ENCODE measurements at places on chromosomes 11 and 22.

GRCh38 chr11:120339394-120339890, 3.2 kb downstream of the ARHGEF12 start:
- DNase-seq = peak; percentile 83

- DNase-seq = no peak
Observed at GRCh38 chr22:26565181-26565580, 24.8 kb downstream of the TPST2 start.

DNA sequence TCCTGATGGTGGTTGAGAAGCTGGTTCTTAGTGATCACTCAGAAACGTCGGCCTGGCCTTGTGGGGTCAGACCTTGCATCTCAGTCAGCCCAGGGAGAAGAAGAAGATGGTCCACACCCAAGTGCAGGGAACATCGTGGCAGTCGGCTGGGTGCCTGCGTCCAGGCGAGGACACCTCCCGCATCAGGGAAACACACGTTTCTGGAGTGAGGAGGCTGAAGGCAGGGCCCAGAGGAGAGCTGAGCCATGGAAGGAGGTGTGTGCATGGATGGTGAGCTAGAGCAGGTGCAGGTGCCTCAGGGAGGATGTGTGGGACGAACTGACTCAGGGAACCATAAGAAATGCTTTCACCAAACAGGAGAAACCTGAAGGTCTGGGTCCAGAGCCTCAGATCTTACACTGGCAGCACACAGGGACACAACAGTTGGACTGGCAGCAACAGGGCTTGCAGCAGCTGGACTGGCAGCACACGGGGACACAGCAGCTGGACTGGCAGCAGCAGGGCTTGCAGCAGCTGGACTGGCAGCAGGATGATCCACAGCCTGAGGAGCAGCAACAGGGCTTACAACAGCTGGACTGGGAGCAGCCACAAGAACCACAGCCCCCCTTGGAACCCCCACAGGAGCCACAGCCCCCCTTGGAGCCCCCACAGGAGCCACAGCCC, 632 bp downstream of the KRTAP5-2 start:
- no peak for DNase-seq

- DNase-seq = no peak
Observed at GRCh38 chr11:31827455-31828206, 16.5 kb upstream of the PAX6 start.

GRCh38 chr11:38155856-38156255, 1557.8 kb upstream of the RAG2 start:
- DNase-seq = no peak

DNA sequence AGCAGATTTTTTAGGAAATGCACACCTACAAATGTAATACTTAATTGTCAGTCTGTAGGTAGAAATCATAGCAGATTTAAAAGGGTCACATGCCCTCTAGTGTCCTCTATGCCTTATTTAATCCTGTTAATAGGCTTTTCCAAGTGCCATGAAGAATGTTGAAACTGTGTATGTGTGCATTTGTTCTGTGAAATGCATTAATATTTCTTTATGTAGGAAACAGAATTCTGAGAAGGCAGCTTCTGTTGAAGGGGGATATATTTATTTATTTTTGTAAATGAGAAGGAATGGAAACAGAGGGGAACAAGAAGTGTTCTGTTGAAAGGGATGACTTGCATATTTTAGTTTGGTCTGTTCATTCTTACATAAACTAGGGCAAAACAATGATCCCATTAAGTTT, 51.0 kb downstream of the SVIP start:
- no peak for DNase-seq

- DNase-seq = no peak
Observed at GRCh38 chr11:37688456-37688855, 1090.4 kb upstream of the RAG2 start.

DNA sequence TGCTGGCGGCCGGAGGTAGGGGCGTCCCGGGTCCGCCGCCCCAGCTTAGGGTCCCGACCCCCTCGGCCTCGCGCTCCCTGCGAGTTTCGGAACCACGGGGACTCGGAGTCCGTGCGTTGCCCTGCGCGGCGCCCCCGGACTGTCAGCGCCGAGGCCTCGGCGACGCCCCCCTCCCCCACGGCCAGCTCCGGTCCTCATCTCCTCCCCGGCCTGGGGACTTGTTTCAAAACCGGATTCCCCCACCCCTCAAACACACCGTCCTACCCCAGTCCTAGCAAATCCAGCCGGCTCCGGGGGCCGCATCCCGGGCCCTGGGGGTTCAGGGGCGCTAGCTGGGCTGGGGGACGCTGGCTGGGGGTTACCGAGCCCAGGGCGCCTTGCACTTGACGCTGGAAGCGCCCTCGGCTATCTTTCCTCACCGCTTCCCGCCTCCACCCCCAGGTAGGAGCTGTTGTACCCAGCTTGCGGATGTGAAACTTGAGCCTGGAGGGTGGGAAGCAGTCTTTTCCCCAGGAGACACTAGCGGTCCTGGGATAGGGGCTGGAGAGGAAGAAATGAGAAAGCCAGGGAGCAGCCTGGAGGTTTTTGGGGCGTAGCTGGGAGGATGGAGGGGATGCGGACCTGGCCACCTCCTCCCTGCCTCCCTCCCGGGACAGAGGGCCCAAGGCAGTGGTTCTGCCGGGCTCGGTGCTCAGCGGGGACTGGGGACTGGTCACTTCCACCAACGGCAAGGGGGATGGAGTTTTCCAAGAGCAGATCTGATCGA, 550 bp downstream of the FBLN1 start:
- DNase-seq = no peak

DNA sequence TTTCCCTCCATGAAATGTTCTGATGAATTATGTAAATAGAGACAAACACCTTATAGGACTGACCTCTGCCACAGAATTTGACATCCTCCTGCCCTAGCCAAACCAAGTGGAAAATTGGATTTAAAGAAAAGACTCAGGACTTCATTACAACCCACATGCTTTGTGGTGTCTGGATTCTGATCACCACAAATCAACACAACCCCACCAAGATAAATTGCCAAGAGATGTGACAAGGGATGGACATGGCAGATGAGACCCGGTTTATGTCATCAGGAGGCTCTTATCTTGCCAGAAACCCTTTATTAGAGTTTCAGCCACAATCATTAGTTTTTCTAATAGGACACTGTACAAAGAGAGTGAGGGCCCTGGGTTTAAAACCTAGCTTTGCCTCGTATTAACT, 57.9 kb upstream of the SLC6A5 start:
- no peak for DNase-seq

- DNase-seq = no peak
Observed at GRCh38 chr22:24437741-24438328, 10.4 kb downstream of the ADORA2A start.

- no peak for DNase-seq
Observed at GRCh38 chr22:50229370-50229769, 15.5 kb downstream of the TUBGCP6 start.

GRCh38 chr11:12798609-12799011, 124.4 kb downstream of the TEAD1 start:
- DNase-seq = no peak

DNA sequence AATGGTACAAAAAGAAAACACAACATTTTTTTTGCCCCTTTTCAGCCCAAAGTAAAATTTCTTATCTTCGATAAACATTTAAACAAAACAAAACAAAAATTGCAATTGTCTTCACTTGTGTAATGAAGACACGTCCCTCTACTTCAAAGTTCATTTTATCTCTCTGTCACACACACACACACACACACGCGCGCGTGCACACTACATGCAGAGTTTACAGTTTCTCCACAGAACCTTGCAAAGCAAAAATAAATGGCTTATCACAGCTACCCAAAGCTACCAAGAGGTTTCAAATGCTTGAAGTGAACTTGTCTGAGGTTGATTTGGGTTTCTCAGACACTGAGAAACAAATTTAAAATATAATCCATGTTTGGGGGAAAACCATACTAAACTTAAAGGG, 72.3 kb downstream of the ETS1 start:
- no peak for DNase-seq

- peak; percentile 94 for DNase-seq
Observed at GRCh38 chr11:1262172-1263006, 39.5 kb downstream of the MUC5B start.

DNA sequence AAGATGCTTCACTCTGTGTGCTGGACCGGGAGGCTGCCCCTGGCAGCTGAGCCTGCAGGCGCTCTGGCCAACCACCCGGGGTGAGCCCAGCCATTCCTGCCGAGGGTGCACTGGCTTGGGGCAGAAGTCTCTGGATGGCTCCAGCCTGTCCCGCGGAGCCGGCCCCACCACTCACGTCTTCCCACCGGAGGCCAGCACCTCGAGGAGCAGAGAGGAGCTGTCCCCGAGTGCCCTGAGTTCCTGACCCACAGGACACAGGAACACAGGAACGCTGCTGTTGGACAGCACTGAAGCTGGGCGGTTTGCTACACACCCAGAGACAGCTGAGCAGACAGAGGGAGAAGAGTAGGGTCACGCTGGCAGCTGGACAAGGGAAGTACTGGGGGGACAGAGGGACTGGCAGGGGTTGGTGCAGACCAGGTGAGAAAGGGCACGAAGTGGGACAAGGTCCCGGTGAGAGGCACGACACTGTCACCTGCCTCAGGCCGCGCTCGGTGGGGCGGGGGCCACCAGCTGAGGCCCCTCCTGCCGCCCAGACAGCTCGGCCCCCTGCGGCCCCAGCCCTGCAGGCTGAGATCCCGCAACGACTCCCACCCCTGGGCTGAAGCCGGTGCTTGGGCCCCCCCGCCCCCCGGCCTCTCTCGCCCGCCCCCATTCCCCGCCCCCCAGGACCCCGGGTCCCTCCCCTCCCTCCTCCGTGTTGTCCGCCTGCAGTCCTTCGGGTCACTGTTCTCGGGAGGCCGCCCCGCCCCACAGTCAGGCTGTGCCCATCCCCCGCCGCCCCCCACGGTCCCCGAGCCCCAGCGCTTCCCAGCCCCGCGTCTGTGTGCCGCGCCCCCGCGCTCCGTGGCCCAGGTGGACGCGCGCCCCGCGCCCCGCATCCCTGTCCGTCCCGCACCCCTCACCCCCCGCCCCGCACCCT, 624 bp upstream of the B4GALNT4 start:
- DNase-seq = no peak

DNA sequence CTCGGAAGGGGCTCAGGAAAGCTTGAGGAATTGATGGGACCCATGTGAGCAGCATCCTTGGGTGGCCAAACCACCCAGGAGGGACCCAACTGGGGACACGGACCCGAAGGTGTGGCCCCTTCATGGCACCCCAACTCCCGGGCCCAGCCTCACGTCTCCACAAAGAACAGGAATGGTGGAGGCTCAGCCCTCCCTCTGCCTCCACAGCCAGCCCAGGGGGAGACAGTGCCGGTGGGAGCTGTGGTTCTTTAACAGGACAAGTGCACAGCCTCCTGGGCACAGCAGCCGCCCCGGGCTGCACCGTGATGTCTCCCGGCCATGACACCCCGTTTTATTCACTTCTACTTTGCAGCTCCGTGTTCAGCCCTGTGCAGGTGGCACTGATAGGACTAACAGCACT, 587.2 kb downstream of the BRD1 start:
- DNase-seq = no peak

- no peak for DNase-seq
Observed at GRCh38 chr22:29951791-29952413, 68.9 kb downstream of the MTMR3 start.

DNA sequence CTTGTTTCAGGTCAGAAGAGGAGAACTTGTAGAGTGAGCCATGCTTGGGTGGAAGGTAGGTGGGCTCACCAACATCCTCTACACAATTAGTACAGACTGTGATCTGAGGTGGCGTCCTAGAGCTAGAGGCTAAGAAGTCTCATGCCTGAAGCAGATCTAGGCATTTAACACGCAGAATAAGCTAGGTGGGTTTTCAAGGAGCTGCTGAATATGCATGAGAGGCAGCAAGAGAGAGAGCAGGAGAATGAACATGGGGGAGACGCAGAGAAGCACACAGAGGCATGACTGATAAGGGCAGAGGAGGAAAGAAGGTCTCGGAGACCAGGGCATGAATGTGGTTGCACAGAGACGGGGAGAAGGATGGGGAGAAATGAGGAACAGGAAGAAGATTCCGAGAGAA, 36.8 kb upstream of the JAM3 start:
- DNase-seq = no peak

DNA sequence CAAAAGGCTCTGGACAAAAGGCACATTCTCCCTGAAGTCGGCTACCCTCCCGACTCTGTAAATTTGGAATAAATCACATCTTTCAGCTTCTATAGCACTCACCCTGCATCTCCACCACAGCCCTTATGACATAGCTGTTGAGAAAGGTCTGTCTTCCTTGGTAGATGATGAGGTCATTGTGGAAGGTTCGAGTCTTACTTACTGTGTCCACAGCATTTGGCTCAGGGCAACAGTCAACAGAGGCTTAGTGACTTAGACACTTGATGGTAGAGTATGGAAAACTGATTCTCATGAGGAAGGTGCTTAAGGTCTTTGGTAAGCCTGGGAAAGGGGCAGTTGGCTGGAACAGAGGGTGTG, 45.6 kb downstream of the PTPRJ start:
- DNase-seq = no peak

DNA sequence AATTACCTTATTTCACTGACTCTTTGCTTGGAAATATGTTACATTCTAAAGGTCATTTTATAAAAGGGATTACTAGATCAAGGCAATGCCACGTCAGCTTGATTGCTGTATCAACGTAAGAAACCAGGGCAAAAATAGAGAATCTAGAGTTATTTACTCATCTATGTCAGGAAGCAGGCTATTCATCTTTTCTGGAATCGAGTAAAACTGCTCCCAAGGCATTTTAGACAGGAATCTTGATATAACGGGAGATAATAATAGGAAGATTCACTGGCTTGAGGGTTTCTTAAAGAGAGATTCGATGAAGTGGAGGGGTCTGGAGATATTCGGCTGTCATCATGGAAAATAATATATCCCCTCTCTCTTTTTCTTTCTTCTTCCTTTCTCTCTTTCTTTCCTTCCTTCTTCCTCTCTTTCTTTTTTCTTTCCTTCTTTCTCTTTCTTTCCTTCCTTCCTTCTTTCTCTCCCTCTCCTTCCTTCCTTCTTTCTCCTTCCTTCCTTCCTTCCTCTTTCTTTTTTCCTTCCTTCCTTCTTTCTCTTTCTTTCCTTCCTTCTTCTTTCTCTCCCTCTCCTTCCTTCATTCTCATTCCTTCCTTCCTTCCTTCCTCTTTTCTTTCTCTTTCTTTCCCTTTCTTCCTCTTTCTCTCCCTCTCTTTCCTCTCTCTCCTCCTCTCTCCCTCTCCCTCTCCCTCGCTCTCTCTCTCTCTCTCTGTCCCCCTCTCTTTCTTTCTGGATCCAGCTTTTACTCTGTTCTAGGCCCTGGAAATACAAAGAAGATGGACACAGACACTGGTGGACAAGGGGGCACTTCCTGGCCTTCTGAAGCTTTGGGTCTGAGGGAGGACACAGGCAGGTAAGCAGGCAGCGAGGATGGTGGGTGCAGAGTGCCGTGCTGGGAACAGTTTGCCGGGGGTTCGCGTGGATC, 18.1 kb upstream of the RASD2 start:
- no peak for DNase-seq

GRCh38 chr11:22479971-22480720, 142.0 kb downstream of the SLC17A6 start:
- DNase-seq = no peak

GRCh38 chr22:47373648-47374272, 611.3 kb downstream of the TBC1D22A start:
- no peak for DNase-seq

DNA sequence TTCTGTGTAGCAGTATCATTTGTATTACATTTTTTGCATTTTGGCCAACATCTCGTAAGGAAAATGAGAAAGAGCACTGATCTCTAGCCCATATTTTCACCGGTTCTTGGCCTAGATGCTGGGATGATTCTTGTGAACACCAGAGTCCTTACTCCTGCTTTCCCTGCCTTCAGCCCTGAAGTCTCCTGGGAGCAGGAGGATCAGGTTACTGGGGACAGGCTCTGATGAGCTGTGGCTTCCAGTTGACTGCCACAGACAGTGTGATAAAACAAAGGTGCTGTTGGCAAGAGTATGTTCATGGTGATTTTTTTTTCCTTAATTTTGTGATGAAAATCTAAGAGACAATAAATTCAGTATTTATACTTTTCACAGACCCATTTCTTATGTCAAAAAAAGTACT, 34.2 kb upstream of the ADSL start:
- no peak for DNase-seq

All from hippocampal formation (tissue), 2 donors.